ENCODE measurements at places on chromosomes 12 and 14.

- peak; percentile 72 for DNase-seq
These were observed 24.7 kb upstream of the SGPP1 start for GRCh38 chr14:63752449-63753169.

- no peak for DNase-seq
These were observed 84.2 kb upstream of the LRIG3 start for GRCh38 chr12:59004456-59004855.

DNA sequence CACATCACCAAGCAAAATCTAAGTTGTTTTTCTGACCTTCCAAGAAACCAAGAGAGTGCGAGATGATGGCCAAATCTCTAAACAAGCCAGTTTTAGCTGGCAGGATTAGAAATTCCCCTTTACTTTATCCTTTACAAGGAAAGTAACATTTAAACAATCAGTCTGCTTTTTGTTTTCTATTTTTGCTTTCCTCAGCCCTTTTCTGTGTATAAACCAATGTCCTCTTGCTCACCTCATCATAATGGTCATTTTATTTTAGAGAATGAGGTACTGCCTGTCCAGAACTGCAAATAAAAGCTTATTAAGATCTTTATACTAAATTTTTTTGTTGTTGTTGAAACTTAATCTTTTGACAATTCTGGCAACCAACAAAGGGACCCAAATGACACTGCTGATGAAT lies 442.4 kb upstream of the GARIN6 start:
- DNase-seq = no peak

DNA sequence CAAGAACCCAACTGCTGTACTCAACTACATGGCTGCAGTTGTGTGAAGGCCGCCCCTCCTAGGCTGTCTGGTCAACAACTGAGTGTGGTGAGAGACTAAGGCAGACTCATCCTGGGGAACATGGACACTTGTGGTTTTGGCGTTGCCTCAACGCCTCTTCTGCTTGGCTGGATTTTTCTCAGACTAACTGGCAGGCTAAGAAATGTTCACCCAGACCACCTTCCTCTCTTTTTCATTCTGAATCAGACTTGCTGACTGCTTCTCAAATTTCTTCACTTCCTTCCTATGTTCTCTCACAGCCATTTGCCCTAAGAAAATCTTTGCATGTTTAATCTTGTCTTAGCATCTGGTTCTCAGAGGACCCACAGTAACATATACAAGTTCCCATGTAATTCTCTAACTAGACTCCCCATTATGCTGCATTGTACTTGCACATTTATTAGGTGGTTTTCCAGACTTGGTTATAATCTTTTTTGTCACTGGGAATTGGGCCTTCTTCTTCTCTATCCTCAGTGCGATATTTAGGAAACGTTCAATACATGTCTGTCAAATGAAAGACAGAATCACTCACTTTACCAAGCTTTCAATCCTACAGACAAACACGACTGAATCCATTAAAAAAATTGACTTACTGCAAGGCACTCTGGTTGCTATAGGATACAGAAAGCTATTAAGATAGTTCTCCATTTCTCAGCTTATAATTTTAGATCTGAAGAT lies 327.6 kb downstream of the CCER1 start:
- DNase-seq = peak; percentile 21

- DNase-seq = no peak
These were observed 115.9 kb downstream of the NAV3 start for GRCh38 chr12:77946541-77947061.

- no peak for DNase-seq
These were observed 133.5 kb downstream of the KTN1 start for GRCh38 chr14:55713486-55713885.

GRCh38 chr12:45478931-45479330 lies 250.6 kb upstream of the ARID2 start:
- no peak for DNase-seq

GRCh38 chr12:109542014-109542413 lies 31.3 kb downstream of the MMAB start:
- peak; percentile 72 for DNase-seq

GRCh38 chr12:105223352-105223845 lies 12.6 kb downstream of the APPL2 start:
- no peak for DNase-seq
